ENCODE measurements at places on chromosomes 3 and 15.

DNA sequence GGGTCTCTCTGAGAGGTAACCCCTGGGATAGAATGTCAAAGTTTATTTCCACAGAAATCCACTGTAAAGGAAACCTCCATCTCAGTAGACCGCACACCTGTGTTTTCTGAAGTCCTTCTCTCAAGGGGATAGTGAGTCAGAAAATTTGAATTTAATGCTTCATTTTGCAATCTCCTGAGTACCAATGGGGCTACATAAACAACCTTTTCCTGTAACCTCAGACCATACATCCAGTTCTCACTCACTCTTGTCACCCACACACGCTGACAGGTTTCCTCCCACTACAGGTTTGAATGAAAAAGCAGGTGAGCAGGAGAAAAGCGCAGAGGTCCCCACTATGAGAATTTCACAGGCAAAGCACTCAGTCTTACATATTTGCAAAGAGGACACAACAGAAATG lies 165.3 kb upstream of the MCTP2 start:
- DNase-seq: no peak

GRCh38 chr3:55477306-55478303 lies 9.5 kb downstream of the WNT5A start:
- DNase-seq: peak; percentile 22

GRCh38 chr3:156577736-156578135 lies 22.8 kb upstream of the SSR3 start:
- DNase-seq: no peak

GRCh38 chr15:39731266-39731665 lies 51.4 kb downstream of the FSIP1 start:
- no peak for DNase-seq

GRCh38 chr3:152279479-152279878 lies 10.8 kb downstream of the MBNL1 start:
- no peak for DNase-seq

GRCh38 chr3:172085557-172085895 lies 46.1 kb downstream of the FNDC3B start:
- DNase-seq: no peak

DNA sequence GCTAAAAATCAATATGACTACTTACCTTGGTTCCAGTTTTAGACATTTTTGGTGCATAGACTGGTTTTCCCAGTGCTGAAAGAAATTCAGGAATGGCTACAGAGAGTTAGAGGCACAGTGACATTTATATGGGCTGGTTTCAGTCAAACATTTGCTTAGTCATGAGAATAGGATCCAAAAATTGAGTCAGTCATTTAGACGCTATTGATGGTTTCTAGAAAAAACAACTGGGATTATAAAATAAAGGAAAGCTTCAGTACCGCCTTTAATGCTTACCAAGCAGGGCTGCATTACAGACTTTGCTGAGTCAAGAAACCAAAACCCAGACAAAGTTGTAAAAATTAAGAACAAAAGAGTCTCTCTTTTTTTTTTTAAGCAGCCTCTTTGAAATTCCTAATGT lies at the start of gene CRYGS:
TSS of gene CRYGS (minus strand) at position 100 of the 400 bp plus-strand sequence. CDS start at position 46, 54 bp downstream.
- no peak for DNase-seq

GRCh38 chr15:74662064-74662860 lies 33.6 kb downstream of the EDC3 start:
- DNase-seq: no peak

DNA sequence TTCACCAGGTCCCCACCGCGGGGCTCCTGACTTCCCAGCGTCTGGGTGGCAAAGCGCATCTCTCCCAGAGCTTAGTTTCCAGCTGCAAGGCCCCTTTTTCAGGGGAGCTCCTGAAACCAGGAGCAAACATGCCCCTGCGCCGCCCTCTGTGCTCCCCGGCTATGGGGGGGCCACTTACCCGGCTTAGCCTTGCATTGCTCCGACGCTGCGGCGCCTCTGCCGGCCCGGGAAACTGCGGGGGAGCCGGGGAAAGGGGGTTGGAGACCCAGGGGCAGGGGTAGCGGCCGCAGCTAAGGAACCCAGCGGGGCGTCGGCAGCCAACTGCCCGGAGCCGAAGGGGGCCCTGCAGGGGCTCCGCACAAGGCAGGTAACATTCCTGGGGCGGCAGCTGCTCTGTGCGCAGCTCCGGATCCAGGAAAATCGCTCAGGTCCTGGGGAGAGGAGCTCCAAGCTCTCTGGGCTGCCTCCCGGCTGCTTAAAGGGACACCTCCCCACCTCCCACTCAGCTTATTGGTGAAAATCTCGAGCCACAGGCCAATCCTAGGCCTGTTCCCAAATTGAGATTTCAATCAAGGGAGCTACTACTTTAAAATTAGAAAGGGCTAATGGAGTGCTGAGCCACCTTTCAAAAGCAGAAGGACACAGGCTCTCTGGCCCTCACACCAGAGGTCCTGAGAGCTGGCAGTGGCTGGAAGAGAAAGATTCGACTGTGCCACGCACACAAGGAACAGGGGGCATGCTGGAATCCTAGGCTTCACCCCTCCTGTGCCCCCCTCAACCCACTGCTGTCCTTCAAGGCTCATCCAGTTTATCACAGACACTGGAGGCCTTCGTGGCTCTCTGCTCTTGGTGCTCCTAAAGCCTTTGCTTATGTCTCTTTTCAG lies 42.7 kb upstream of the PRICKLE2 start:
- DNase-seq: peak; percentile 71

- DNase-seq: no peak
Measured at GRCh38 chr15:67259379-67259778, 4.8 kb downstream of the IQCH start.

DNA sequence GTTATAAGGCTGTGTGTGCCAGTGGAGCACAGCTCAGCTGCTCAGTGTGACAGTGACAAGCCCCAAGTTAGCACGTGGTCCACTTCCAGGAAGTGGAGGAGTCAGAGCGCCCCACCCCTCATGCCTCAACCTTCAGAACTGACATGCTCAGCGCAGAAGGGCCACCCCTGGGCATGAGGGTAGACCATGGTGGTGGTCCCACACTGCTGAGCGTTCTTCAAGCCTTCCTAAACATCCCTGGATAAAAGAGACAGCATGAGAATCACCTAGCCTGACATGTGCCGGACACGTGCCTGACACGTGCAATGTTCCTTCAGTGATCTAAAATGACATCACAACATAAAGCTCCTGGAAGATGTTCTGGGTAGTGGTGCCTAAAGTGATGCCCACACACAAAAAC lies 16.8 kb downstream of the ATP10A start:
- DNase-seq: no peak

DNA sequence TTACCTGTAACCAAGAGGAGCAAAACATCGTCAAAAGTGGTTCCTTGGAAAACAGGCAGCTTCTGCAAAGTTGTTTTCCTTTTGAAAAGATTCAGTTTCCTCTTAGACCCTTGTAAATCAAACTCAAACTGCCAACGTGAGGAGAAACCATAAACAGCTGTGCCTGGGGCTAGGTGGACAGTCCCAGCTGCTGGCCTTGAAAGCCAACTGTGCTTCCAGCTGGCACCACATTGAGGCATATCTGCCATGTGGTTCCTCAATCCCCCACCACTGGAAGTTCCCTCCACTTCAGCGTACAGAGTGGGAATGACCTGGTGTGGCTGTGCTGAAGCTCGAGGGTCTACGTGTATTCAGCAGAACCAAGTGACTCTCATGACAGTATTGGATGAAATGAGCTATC lies 40.9 kb downstream of the HRH1 start:
- no peak for DNase-seq

DNA sequence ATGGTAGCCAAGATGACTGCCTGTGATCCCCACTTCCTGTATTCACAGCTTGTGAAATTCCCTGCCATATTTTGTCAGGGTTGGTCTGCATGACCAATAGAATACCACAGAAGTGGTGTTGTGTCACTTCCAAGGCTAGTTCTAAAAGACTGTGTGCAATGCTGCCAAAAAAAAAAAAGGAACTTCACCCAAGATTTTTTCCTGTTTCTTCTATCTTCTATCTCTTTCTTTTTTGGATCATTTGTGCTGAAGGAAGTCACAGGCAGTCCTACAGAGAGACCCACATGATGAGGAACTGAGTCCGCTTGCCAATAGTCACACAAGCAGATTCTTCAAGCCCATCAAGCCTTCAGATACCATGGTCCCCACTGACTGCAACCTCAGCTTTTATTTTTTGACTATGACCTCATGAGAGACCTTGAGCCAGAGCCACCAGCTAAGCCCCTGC lies 18.1 kb upstream of the RAF1 start:
- no peak for DNase-seq

- no peak for DNase-seq
Measured at GRCh38 chr3:64638511-64638910, 49.3 kb downstream of the ADAMTS9 start.

- DNase-seq: peak; percentile 54
Measured at GRCh38 chr15:65101411-65101890, 13.5 kb downstream of the UBAP1L start.

DNA sequence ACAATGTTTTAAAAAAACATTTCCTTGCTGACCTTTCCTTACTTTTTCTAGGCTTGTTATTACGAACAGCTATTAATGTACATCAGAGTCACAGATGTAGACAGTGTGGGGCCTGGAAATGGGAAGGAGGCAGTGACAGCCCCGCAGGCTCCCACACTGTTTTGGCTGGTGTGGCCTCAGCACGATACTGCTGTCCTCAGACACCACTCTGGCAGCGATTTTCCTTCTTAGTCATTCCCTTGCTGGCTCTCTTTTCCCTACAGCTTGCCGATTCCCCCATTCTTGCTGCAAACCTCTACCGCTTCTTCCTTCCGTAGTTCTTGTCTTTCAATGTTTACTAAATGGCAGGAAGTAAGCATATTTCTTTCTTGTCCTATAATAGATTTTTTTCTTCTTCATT lies 113.1 kb downstream of the ABI3BP start:
- DNase-seq: peak; percentile 82

DNA sequence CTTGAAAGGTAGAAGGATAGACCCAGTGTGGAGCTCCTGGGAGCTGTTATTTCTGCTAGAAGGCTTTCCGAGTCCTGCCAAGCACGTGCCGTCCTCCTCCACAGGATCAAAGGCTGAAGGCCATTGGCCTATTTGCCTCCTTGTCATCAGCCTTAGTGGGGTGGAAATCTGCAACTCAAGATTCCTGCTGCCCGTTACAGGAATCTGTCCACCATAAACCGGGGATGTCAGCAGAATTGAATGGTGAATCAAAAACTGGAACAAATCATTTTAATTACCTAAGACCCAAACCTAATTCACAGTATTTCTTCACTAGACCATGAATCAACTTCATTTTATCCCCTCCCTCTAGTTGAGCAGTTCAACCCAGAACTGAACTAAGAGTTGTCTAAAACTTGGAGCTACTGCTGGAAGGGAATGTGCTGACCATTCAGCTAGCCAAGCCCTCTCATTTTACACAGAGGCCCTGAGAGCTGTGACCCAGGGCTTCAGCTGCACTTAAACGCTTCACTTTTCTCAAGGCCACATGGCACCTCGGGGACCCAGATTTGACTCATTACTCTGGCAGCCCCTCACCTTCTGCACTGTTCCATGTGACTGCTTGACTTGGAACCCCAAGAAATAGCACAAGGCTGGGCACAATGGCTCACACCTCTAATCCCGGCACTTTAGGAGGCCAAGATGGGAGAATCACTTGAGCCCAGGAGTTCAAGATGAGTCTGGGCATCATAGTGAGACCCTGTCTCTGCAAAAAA lies 36.8 kb upstream of the KIF23 start:
- no peak for DNase-seq

- no peak for DNase-seq
Measured at GRCh38 chr3:56918111-56918568, 116.4 kb upstream of the ARHGEF3 start.

DNA sequence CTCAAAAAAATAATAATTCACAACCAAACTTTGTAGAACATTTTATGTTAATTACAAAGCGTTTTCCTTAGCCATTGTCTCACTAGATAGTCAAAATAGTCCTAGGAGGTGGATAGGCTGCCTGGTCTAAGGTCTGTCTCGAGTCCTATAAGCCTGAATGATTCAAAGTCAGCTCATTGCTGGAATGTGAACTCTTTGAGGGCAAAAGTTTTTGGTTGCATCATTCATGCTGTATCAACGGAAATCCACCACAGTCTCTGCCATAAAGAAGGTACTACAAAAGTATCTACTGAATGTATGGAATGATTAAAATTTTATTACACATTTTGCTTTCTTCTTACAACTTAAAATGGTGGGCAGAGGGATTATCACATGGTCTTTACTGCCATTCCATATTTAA lies 387.3 kb upstream of the RARB start:
- no peak for DNase-seq

- DNase-seq: no peak
Measured at GRCh38 chr3:187783098-187783497, 37.8 kb upstream of the BCL6 start.

- no peak for DNase-seq
Measured at GRCh38 chr15:38671675-38672254, 107.2 kb upstream of the RASGRP1 start.

DNA sequence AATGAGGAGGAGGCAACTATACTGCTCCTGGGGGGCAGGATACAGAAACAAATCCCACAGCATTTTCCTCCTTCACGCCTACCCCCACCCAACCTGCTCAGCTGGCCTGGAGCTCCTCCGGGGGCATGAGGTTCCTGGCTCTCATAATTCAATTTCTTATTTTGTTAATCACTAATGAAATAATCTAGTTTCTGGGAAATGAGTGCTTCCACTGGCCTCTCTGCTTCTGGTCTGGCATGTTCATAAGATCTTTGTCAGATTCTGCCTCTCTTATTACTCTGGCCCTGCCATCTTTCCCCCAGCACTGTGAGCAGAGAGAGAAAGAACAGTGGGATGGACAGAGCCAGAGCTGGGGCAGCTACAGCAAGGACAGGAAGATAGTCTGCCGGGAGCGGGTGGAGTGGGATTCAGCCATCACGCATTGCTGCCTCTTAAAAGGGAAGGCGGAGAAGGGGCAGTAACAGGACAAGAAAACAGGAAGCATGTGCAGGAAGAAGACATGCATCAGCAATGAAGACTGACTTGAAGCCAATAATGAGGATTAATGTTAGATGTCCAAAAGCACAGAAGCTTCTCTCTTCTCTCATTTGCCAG lies 13.6 kb downstream of the RPAP1 start:
- no peak for DNase-seq

DNA sequence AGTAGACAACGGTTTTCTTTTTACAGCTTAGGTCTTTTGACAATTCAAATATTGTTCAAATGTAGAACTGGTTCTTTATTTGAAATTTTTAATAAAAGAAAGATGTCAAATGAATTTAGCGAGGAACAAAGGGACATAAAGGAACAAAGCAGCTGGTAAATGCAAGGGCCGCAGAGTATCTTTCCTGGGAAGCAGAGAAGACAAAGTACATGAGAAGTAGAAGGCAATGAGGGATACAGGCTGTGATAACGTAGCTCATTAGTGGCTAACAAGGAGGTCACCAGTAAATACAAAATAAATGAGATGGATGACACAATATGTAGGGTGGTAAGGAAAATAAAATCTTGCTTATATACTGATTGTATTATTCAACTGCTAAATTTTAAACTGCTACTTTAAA lies 762.8 kb downstream of the VGLL3 start:
- no peak for DNase-seq

DNA sequence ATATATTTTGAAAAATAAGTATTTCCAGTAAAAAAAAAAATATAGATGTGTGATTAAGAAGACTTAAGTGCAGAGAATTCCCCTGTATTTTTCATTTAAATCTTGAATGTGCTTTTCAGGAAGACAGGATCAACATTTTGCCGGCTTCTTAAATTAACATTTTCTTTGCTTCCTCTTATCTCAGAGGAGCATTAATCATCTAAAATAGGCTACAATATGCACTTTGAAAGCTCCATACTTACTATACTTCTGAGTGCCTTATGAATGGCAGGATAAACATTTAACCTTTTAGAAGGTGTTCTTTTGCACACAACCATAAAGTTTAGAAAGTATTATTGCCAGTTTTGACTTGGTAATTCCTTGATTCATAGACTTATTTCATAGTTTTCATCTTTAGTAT lies 164.3 kb downstream of the ECT2 start:
- no peak for DNase-seq

Data from skin of body (tissue), 3 donors.